ENCODE measurements at places on chromosomes 1 and 21.

GRCh38 chr1:35570589-35571137, 2.5 kb upstream of the TFAP2E start:
- no peak for DNase-seq

- no peak for DNase-seq
These were observed 291.3 kb downstream of the OMA1 start for GRCh38 chr1:58255192-58255591.

DNA sequence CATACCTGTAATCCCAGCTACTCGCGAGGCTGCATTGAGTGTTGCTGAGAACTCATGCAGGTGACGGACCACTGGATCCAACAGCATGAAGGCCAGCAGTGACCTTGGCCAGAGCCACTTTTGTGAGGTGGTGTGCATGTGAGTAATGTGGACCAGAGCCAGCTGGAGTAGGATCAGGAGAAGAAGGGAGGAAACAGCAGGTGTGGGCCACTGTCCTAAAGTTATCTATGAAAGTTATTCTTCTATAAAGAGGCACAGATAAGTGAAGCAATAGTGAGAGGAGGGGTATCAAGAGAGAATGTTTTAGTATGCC, 47.8 kb downstream of the TCP10L start:
- no peak for DNase-seq

DNA sequence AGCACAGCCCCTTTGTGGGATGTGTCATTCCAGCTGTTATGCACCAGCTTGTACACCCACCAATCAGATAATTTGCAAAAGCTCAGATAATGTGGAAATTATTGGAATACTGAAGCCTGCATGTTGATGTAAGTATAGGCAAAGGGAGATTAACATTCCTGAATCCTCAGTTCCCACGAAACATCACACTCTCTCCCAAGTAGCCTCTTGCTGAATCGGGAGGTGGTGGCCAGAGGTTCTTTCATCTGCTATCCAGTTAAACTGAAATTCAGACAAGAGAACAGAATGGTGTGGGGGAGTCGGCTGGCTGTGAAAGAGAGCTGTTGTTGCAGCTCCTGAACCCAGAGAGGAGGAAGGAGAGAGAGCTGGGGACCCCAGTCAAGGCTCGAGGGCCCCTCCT, 170.9 kb downstream of the ZBTB18 start:
- no peak for DNase-seq

DNA sequence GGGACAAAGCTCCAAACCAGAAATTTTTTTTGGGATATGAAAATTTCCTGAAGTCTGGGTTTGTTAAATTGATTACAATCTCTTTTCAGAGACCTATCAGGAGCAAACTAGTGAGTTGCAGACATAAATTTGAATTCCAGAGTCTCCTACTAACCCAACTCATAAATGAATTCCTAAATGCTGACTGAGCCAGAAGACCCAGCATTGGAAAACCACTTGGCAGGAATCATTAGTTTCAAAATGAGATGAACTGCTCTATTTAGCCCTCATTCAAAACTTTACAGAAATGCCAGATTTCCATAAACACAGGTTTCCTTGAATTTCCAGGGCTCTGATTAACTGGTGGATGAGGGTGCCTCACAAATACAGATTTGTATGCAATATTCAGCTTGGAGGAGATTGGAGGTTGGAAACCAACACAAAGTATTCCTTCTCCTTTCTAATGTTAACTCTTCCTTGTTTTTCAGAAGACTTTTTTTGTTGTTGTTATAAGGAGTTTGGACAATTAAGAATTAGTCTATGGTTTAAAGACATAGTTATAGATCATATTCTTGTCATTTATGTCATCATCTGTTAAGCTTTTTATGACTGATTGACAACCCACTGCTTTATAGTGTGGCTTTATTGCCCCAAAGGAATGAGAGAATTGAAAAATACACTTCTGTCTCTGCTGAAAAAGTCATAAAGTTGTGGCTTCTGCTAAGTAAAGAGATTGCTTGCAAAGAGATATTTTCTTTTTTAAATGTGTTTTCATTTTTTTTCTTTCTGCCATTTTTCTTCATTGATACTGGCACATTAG, 222.8 kb downstream of the HLX start:
- DNase-seq, result no peak

DNA sequence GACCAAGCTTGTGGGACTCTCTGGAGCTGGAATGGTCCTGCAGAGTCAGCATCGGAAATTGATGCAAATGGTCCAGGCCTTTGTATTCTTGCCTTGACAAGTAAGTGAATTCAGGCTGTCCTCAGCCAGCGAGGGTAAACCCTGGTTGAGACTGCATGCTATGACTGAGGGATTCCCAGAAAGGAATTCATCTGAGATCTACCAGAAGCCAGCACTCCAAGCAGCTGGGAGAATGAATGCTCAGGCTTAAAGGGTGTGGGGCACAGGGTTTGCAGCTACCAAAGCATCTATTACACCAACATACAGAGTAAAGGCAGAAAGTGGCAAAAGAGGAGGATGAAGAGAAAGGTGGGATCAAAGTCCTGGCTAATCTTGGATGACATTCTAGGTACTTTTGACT, 257.0 kb upstream of the LYPLAL1 start:
- DNase-seq, result no peak

DNA sequence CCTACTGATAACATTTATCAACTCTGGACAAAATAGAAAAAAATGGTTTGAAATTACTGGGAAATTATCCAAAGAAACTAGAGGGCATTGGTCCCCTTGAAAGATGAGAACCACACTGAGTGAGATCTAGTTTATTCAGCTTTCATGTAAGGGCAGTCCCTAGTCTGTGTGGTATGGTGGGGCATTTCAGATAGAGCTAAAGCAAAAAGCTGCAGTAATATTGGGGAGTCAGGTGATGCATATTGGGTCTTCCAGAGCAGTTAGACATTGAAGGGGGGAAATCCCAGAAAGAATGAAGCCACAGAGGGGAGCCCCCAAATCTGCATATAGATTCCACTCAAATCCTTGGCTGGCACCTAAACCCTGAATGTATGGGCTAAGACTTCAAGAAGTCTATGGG, 347.7 kb upstream of the POU3F1 start:
- no peak for DNase-seq

GRCh38 chr1:5728663-5729355, 263.4 kb downstream of the NPHP4 start:
- no peak for DNase-seq

DNA sequence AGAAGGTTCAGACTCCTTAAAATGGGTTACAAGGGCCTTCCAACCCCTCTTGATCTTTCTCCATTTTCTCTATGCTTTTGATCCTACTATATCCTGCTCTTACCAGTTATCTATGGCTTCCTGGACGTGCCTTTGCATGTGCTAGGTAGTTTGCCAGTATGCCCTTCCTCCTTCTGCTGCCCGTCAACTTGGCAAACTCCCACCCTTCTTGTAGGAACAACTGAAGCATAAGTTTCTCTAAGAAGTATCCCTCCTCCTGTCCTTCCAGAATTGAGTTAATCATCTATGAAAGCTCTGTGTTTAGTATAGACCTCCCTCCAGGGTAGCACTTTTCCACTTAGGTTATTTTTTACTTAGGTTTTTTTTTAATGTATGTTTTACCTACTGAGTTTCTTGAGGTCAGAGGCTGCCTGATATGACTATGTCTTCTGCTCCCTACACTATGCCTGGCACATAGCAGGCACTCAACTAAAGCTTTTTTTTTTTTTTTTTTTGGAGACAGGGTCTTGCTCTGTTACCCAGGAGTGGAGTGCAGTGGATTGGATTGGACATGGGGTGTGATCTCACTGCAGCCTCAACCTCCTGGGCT, 10.0 kb upstream of the IGSF3 start:
- DNase-seq, result no peak

GRCh38 chr21:32782698-32783097, 11.1 kb upstream of the PAXBP1 start:
- DNase-seq, result no peak

DNA sequence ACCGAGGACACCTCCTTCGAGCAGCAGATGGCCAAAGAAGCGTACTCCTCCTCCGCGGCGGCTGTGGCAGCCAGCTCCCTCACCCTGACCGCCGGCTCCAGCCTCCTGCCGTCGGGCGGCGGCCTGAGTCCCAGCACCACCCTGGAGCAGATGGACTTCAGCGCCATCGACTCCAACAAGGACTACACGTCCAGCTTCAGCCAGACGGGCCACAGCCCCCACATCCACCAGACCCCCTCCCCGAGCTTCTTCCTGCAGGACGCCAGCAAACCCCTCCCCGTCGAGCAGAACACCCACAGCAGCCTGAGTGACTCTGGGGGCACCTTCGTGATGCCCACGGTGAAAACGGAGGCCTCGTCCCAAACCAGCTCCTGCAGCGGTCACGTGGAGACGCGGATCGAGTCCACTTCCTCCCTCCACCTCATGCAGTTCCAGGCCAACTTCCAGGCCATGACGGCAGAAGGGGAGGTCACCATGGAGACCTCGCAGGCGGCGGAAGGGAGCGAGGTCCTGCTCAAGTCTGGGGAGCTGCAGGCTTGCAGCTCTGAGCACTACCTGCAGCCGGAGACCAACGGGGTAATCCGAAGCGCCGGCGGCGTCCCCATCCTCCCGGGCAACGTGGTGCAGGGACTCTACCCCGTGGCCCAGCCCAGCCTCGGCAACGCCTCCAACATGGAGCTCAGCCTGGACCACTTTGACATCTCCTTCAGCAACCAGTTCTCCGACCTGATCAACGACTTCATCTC, 106.8 kb upstream of the VAMP3 start:
- DNase-seq, result no peak

DNA sequence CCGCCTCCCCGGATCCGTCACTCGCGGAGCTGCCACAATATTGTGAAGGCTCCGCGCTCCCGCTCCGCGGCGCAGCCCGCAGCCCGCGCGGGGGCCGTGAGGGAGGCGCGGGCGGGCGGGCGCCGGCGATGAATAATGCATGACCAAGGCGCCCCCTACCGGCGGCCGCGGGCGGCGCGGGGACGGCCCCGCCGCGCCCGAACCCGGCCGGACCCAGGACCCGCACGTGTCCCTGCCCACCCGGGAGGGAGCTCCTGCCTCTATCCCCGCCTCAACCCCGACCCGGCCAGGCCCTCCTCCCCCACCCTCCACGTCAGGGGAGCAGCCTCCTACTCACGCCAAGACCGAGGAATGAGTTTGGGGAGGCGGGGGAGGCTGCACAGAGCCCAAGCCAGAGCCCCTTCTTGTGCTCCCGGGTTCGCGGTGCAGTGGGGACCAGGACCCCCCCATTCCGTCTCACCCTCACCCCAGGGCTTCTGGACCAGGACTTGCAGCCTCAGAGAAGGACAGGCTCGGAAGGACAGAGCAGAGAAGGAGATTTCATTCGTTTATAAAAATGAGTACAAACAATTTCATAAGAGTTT, 70.8 kb upstream of the CASZ1 start:
- DNase-seq, result peak; percentile 69

- no peak for DNase-seq
These were observed 11.1 kb downstream of the TENT5C start for GRCh38 chr1:117616967-117617366.

- no peak for DNase-seq
These were observed 25.1 kb upstream of the PLXNA2 start for GRCh38 chr1:208269338-208269666.

DNA sequence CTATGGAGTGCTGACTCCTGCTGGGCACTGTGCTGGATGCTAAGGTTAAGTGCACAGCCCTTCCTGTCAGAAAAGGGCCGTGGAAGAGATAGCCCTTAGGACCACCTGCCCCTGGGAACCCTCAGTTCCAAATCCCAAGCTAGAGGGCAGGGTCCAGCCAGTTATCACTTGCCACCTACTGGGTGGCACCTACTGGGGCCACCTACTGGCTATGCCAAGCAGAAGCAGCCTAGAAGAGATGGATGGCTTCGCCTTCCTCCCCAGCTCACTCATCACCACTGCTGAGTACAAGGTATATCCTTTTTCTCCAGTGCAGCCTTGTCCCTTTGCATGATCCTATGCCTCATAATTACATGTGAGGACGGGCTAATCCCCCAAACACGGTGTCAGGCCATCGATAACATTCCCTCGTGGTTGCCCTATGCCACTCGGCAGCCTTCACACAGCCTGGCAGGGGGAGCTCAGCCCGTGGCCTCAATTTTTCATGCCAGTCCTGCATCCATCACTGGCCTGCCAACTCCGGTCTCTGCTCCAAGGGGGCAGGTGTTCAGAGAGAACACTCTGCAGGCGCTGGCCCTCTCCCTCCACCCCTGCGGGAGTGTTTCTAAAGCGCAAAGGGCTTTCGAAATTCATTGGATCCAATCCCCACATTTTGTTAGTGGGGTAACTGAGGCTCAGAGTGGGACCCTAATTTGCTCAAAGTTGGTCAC, 49.0 kb downstream of the SYT2 start:
- DNase-seq, result no peak

DNA sequence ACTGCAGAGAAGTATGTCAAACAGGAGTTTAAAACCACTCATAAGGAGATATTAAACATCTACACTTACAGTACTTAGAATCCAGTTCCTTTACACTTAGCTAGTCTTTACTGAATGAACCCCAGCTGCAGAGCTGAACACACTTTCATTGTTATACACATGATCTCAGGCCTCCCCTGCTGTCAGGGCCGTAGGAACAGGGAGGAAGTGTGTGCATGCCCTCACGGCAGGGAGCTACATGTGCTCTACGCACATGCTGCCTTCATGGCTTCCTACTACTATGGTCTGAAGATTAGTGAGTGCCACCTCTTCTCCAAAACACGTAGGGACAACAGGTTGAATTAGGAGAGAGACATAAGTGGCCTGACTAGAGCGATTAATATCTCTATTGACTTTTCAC, 191.5 kb downstream of the SIPA1L2 start:
- DNase-seq, result no peak

DNA sequence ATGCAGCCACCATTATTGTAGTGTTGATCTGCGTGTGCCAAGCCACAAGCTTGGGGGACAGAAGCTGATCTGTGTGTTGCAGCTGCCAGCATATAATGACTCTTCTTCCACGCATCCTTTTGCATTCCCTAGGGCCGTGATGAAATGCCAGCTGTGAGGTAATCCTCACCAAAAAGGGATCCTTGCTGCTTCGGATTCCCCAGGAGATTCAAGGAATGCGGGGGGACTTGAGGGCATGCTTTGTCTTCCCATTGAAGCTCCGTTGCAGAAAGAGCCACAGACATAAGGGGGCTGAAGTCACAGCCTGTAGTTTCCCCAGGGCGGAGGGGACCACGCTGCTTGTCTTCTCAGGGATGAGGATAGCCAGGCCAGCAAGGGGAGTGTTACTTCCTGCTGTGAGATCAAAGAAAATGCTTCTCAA, 281.6 kb upstream of the FMN2 start:
- no peak for DNase-seq

- DNase-seq, result no peak
These were observed 6.8 kb downstream of the SPRR5 start for GRCh38 chr1:152953761-152954160.

DNA sequence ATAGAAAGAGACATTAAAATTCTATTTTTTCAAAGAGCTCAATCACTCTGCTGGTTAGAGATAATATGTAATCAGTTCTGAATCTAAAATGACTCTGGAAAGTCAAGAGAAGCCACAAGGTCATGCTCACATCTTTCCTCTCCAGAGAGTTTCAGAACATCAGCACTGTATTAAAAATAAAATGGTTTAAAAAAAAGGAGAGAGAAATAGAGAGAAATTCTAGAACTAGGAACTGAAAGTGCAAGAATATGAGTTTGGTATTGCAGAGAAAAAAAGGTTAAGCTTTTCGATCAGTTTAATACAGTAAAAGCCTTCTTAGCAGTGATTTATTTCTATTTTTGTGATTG, 44.0 kb upstream of the DIPK1A start:
- DNase-seq, result no peak

GRCh38 chr1:71743862-71744261, 538.5 kb downstream of the NEGR1 start:
- DNase-seq, result no peak

Measured in WERI-Rb-1 (cell line).